ENCODE measurements at places on chromosomes 6 and 20.

- no peak for DNase-seq
Measured at GRCh38 chr6:27422651-27423332, 34.2 kb downstream of the ZNF391 start.

DNA sequence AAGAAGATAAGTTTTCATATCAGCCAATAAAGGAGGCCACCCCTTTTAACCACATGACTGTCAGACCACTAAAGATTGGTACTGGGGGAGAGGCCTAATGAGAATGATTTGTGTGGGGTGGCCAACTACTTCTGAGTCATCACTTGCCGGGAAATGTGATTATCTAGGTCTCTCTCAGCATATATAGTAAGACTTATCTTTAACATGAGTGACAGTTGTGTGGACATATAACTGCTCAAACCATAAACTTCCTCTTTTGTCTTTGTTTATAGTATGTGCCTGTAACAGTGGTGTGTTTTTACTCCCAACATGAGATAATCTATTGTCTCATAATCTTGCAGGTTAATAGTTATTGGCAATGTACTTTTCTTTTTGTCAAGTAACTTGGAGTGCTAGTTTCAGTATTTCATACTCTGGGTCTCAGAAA lies 312.4 kb downstream of the CDKAL1 start:
- peak; percentile 12 for DNase-seq

GRCh38 chr6:146287691-146288369 lies 255.8 kb upstream of the RAB32 start:
- no peak for DNase-seq

- no peak for DNase-seq
Measured at GRCh38 chr6:33693186-33694105, 18.1 kb downstream of the UQCC2 start.

DNA sequence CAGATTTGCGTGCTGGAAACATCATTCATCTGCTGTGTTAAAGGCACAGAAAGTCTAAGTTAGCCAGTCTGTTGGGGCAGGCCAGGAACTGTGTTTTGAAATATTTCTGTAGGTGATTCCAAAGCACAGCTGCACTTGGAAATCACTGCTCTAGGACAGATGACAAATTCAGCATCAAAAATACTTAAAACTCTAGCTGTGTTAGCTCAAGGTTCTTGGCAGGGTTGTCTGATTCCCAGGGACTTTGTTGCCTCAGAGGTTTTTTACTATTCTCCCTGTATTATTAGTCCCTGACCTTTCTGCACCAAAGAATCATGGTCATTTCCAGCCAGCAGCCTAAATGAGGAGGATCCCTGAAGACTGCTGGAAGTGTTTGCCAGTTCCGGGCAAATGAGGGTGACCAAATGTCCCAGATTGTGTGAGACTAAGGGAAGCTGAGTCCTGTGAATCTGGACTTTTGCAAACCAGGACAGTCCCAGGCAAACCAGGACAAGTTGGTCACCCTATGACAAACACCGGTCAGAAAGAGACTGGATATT lies 84.3 kb upstream of the TMEM30A start:
- no peak for DNase-seq

DNA sequence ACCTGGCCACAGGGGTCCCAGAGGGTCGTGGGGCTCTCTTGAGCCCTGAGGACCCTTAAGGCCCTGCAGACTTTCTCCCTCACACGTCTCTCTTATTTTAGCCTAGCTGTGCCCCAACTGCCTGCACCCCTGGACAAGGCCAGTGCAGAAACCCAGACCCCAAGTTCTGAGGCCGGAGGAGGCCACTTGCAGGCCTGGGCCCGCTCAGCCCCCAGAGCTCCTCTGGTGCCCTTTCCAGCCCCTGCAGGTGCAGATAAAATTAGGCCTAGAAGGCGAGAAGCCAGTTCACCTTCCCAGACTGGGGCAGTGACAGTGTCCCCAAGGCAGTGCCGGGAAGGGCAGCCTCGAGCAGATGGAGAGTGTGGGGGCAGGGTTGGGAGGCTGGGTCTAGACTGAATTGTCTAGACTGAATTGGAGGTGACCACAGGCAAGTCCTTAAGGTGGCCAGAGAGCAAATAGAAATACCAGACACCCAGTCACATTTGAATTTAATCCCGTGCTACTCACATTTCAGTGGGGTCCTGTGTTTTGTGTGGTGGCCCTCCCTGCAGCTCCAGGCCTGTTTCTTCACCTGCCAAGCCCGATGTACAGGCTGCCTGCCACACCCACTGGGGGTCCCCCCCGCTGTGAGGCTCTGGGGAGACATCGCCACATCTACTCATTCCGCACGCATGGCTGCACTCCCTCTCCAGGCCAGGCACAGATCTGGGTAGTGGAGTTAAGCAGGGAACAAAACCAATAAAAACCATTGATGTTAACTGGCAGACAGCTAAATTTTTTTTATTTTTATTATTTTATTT lies 8.6 kb upstream of the IP6K3 start:
- DNase-seq = no peak

GRCh38 chr20:57244627-57245214 lies 21.7 kb downstream of the BMP7 start:
- no peak for DNase-seq

- DNase-seq = no peak
Measured at GRCh38 chr6:168201383-168201782, 118.2 kb downstream of the DACT2 start.

DNA sequence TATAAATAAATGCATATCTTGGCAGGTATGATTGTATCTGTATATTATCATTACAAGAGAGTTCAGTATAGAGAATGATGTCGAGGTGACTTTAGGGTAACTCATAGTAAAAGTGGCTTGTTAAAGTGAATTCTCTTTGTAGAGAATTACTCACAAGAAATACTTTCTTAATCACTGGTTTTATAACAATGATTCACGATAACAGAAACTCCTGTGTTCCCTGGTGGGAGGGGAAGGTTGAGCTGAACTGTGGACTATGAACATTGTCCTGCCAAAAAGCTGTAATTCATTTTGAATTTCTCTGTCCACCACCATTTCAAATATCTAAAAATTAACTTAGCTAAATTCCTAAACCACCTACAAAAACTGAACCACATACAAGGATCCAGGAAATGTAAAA lies 7.7 kb downstream of the TPMT start:
- no peak for DNase-seq

DNA sequence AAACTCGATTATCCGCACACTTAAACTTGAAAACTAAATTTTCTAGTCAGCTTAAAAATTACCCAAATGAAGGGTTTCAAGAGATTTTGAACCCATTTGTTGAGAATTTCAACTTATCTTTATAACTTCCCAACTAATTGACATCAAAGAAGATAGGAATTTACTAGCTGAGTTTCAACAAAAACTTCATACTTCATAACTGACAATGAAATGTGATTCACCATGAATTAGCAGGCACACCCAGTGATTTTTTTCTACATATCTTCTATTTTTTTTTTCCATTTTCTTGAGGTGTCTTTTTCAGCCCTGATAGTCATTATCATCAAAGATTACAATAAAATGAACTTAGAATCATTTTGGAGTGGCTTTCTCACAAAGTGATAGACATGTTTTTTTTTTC lies 26.7 kb downstream of the TNFAIP3 start:
- DNase-seq = no peak

All from HTR-8/SVneo (cell line).